ENCODE measurements at places on chromosomes 2 and 18. TPM values are rescaled to one million over a fixed set of nuclear protein-coding genes. Genes with fewer than 3 reads are reported as not detected.

The EGR4 gene
- total RNA-seq, result not detected

The NMUR1 gene
- not detected for total RNA-seq

The PRLH gene
- not detected for total RNA-seq

The SIGLEC15 gene
- not detected for total RNA-seq

The IL36G gene
- total RNA-seq, result not detected

The ERMN gene
- total RNA-seq, result not detected

The TMEM200C gene
- total RNA-seq, result under 0.01 TPM

The TACR1 gene
- total RNA-seq, result 8.3 TPM

The OTX1 gene
- not detected for total RNA-seq

The UGT1A3 gene
- total RNA-seq, result not detected

The CCDC178 gene
- 10.8 TPM for total RNA-seq

The FZD7 gene
- total RNA-seq, result 37.1 TPM

The PSME4 gene
- 71.2 TPM for total RNA-seq

The COLEC11 gene
- total RNA-seq, result not detected

The SCN7A gene
- 15.0 TPM for total RNA-seq

The COLEC12 gene
- 18.9 TPM for total RNA-seq

The SERTAD2 gene
- total RNA-seq, result 19.2 TPM

The MROH2A gene
- total RNA-seq, result not detected

The ALLC gene
- not detected for total RNA-seq

The CERS6 gene
- total RNA-seq, result 27.7 TPM

The SCN1A gene
- not detected for total RNA-seq

The TGFA gene
- 27.7 TPM for total RNA-seq

The GPR39 gene
- not detected for total RNA-seq

The DUSP2 gene
- 14.0 TPM for total RNA-seq

The POTEJ gene
- not detected for total RNA-seq

The AQP12B gene
- not detected for total RNA-seq

The SAG gene
- total RNA-seq, result not detected

The C2orf78 gene
- total RNA-seq, result not detected

The LYPD1 gene
- not detected for total RNA-seq

The AGXT gene
- total RNA-seq, result not detected

The IL36A gene
- total RNA-seq, result 2.7 TPM

The CTLA4 gene
- 7.9 TPM for total RNA-seq

The SOX11 gene
- not detected for total RNA-seq

The THSD7B gene
- total RNA-seq, result 0.49 TPM

The HOXD8 gene
- total RNA-seq, result 10.3 TPM

The KCNJ13 gene
- total RNA-seq, result not detected

The MLPH gene
- total RNA-seq, result 34.6 TPM

The CERKL gene
- not detected for total RNA-seq

The HOXD4 gene
- total RNA-seq, result 4.9 TPM

The CDCA7 gene
- 9.1 TPM for total RNA-seq

The SERPINB5 gene
- 141 TPM for total RNA-seq

The GCA gene
- 13.5 TPM for total RNA-seq

The FLACC1 gene
- 0.74 TPM for total RNA-seq

The ERBB4 gene
- 0.25 TPM for total RNA-seq

The TLK1 gene
- total RNA-seq, result 35.8 TPM

The INHBB gene
- total RNA-seq, result 19.4 TPM

The PXDN gene
- 33.6 TPM for total RNA-seq

The ZNF521 gene
- total RNA-seq, result 18.7 TPM

The GALNT14 gene
- 1.7 TPM for total RNA-seq

The CFAP65 gene
- not detected for total RNA-seq

The C2orf80 gene
- not detected for total RNA-seq

The CAPN14 gene
- total RNA-seq, result 4.7 TPM
